AG09319 (cell line): ENCODE measurements at places on chromosomes 5 and 9.
A peak's percentile ranks its signal among the peaks of the same experiment; 100 is the strongest.

DNA sequence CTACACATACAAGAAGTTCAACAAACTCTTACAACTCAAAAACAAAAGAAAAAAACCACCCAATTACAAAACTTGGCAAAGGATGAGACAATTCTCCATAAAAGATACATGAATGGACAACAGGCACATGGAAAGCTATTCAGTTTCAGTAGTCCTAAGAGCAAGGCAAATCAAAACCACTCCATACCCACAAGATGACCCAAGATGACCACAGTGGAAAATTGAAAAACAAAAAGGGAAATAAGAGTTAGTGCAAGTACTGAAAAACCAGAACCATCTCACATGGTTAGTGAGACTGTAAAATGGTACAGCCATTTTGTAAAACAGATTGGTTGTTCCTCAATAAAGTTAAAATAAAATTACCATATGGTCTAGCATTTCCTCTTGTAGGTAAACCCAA, 287.1 kb upstream of the CDH9 start:
- no peak for DNase-seq

DNA sequence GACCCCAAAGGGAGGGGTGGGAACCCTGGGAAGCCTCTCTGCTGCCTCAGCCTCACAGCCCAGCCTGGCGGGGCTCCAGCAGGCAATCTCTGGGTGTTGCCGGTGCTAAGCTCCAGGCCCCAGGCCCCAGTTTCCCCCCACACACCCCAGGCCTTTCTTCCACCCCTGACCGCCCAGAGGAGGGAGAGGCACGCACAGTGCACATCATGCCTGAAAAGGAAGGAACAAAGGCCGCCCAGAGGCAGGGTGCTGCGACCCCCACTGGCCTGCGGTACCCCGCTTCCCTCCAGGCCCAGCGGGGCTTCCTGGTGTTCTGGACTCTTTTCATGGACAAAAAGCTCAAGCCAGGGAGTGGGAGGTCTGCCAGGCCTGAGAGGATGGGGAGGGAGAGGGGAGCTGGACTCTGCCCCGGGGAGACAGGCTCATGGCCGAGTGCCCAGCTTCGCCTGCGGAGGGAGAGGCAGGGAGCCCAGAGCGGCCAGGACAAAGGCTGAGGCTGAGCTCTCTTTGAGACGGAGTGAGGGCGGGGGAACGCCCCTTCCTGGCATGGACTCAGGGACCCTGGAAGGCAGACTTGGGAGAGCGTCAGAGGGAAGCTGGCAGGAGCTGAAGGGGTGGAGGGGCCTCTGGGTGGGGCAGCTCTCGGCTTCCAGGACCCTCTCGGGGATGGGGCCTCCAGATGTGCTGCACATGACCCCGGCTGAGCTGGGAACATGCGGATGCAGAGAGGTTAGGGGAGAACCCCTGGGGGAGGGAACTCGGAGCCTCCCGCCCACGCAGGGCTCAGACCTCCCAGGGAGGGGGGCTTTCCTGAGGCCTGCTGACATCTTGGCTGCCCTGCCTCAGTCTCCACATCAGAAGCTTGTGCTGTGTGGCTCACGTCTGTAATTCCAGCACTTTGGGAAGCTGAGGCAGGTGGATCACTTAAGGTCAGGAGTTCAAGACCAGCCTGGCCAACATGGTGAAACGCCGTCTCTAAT, 1.8 kb upstream of the ENTPD2 start:
- DNase-seq, result peak; percentile 71

- no peak for DNase-seq
Measured at GRCh38 chr5:137203011-137203632, 296.0 kb downstream of the SPOCK1 start.

DNA sequence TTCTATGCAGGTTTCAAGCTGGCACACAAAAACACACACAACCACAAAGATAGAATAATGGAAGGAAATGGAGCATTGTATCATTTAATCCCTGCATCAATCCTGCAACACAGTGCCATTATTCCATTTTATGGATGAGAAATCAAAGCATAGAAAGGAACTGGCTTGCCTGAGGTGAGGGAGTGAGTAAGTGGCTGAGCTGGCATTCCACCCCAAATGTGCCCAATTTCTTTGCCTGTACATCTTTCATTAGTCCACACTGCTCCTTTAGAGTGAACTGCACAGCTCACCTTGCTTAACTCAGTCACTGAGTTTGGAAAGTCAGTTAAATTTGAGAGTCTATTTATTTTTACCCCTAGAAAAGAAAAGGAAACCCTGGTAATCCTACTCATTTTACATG, 28.9 kb downstream of the ZNF366 start:
- DNase-seq, result no peak

GRCh38 chr5:4275232-4275631, 679.6 kb downstream of the IRX1 start:
- DNase-seq, result no peak

GRCh38 chr5:79297661-79298060, 61.7 kb downstream of the JMY start:
- DNase-seq, result no peak

DNA sequence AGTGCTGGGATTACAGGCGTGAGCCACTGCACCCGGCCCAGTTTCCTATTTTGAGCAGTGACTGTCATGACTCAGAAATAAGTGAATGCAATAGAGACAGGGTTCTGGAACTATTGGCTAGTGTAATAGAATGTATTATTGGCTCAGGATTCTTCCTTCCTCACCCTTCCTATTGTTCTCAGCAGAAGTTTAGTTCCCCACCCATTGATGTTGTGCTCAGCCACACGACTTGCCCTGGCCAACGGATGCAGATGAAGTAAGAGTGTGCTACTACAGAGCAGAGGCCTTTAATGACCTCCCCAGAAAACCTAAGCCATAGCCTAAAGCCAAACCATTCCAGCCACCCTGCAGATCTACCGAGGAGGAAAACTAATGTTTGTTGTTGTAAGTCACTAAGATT, 287.9 kb downstream of the AGTPBP1 start:
- no peak for DNase-seq

GRCh38 chr5:175542232-175542965, 64.0 kb downstream of the SFXN1 start:
- no peak for DNase-seq

- DNase-seq, result no peak
Measured at GRCh38 chr5:160496784-160497183, 75.1 kb downstream of the PTTG1 start.

- no peak for DNase-seq
Measured at GRCh38 chr5:177003649-177004048, 2.9 kb downstream of the UIMC1 start.
